ENCODE measurements at places on chromosomes 13 and 19.

DNA sequence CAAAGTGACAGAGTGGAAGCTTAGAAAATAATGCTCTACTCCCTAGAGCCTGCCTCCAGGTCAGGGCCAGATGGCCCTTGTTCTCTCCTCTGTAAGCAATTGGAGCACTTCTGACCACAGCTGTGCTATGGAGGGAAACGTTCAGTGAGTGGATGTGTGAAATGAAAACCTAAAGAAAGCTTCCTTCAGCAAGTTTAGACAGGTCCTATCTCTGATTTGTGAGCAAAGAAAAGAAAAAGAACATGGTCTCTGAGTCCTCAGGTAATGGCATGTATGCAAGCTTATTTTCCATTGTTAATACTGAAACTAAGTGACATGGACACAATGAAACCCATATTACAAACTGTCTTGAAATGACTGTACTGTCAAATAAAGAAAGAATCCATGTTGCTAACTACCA, 1486.8 kb downstream of the EFNB2 start:
- no peak for DNase-seq

DNA sequence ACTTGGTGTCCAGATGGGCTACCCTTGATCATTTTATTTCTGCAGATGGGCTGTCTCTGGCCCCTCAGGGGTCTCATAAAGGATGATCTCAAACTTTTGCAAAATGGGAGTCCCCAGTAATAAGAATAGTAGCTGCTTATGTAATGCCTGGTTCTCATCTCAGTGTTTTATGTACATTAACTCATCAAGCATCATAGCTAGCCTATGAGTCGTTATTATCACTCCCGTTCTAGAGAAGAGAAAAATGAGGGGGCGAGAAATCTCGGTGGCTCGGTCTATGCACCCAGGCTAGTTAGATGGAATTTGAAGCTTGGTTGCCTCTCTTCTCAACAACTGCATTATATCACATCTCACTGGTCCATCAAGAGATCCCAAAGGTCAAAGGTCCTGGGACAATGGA, 3.4 kb downstream of the CACNG6 start:
- DNase-seq = no peak

DNA sequence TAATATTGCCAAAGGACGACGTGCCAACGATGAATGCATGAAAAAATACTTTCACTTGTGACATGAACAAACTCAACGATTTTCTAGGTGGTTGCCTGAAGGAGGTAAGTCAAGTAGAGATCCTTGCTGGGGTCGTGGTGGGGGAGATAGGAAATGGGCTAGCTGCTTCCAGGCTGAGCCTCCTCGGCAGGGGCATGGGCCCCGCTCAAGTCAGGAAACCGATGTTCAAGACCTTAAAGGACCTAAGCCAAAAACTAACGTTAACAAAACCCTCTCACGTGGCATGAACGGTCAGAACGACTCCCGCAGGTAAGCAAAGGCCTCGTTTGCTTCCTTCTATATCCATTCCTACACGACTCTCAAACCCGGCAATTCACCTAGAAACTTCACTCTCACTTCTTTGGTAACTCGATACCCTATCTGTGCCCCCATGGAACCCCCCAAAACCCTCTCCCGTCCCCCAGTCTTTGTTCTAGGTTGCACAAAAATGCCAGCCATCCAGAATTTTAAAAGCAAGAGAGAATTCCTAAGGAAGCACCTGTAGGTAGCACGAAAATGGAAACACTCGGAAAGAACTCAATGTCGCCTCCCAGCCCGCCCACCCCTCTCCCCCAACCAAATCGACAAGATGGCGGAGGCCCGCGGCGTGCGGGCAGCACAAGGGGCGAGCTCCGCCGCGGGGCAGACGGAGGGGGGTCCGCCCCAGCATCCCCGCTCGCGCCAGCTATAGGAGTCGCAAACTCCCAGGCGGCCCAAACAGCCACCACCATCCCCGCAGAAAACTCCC, 13.6 kb downstream of the ACP4 start:
- DNase-seq = no peak

- DNase-seq = peak; percentile 77
Measured at GRCh38 chr19:55178781-55179599, 1.1 kb downstream of the SYT5 start.

GRCh38 chr13:110835721-110836604, 78.9 kb downstream of the ANKRD10 start:
- DNase-seq = no peak

DNA sequence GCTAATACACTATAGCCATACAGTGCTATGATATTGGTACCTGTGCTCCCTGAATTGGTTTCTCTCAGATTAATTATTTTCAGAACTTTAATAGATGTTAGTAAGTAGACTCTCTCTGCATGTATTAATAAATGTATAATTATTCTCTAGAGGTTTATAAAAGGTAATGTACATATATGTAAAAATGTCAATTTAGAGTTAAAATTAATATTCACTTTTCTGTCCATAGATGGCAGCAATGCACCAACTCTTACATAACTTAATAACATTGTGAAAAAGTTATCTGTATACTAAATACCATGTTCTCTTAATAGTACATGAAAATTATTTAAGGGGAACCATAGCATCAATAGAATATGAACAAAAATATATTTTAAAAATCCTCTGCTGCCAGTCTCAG, 515.0 kb upstream of the KLHL1 start:
- DNase-seq = no peak

- DNase-seq = no peak
Measured at GRCh38 chr13:32047088-32047487, 15.5 kb downstream of the FRY start.

DNA sequence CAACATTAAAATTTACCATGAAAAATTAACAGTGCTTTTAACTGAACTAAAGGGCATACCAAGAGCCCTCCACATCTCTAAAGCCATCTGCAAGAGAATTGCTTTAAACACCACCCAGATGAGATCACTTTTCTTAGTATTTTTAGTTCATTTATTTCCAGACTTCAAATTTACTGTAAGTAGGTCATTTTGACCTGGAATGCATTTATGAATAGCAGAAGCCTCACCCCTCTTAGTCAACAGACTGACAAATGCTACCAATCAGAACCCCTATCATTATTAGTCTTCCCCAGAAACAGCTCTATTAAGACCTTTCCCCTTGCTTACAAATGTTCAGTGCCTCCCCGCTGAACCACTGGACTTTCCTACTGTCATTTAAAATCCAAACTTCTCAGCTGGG, 27.3 kb downstream of the RUBCNL start:
- no peak for DNase-seq

GRCh38 chr19:38929929-38930775, at the start of gene SARS2:
TSS of gene SARS2 (minus strand) at chr19:38930763. CDS start at chr19:38930736, 27 bp downstream.
- peak; percentile 93 for DNase-seq

DNA sequence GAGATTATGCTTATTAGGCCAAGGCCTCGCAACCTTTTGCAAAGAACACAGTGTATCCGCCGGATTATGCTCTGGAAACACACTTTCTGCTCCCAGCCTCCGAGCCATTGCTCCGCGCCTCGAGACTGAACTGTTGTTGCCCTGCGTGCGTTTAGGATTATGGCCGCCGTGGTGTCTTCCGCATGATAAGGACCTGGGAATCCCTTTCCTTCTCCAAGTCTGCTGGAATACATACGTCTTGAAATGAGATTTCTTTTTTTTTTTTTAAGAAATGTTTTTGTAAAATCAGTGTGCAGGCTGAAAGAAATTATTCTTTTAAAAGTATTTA, 89.8 kb upstream of the SOX1 start:
- no peak for DNase-seq

DNA sequence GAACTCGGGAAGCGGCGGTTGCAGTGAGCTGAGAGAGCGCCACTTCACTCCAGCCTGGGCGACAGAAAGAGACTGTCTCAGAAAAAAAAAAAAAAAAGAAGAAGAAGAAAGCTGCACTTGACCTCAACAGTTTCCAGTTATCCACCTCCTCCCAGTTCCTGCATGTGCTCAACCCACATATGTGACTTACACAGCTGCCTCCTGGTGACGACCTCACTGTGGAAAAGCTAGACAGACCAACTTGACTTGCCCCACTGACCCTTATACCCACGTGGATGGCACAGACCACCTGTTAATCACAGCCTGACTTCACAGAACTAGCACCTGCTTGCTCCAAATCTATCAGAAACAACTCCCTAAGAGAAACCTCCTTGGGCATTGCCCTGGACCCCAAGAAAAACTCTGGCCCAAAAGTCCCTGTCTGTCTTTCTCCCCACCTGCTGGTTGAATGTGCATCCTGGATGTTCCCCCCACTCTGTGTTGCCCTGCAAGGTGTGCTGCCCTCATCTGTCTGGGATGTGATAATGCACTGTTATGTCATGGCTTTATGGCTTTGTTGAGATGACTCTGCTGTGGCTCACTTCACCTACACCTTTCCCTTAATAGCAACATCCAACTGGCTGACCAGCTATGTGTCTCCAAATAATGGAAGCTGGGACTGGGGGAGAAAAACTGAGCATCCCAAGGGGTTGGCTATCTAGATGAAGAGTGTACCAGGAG, 2.8 kb downstream of the ZNF20 start:
- no peak for DNase-seq

GRCh38 chr19:13611596-13611995, 105.3 kb upstream of the CACNA1A start:
- no peak for DNase-seq

DNA sequence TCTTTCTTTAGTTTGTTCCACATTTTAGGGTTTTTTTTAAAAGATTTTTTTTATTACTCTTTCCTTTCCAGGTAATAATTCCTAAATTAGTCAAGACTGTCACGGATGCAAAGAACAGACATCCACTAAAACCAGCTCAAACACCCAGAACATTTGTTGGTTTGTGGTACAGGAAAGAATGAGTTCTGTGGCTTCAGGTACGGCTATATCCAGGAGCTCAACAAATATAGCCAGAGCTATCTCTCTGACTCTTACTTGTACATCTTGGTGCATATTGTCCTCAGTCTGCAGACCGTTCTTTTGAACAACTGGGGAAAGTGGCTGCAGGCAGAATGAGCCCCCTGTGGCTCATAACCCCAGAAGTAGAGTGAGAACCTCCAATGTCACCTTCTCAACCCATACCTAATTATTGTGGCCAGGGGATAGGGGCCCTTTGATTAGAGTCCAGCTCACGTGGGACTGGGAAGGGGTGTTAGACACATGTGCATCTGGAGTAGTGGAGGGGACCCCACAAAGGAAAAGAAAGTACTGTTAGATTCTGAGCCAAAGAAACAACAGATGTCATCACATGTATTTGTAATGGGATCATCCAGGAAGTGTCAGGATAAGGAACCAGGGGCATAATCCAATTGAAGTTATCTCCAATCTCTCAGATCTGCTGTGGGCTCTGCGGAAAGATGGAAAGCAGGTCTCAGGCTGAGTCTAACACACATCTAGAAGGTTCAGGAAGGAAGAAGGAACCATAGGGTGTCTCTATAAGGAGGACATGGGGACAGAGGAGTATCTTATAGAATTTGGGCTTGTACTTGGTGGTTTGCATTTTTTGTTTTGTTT, 1.9 kb upstream of the ZNF358 start:
- DNase-seq = no peak

DNA sequence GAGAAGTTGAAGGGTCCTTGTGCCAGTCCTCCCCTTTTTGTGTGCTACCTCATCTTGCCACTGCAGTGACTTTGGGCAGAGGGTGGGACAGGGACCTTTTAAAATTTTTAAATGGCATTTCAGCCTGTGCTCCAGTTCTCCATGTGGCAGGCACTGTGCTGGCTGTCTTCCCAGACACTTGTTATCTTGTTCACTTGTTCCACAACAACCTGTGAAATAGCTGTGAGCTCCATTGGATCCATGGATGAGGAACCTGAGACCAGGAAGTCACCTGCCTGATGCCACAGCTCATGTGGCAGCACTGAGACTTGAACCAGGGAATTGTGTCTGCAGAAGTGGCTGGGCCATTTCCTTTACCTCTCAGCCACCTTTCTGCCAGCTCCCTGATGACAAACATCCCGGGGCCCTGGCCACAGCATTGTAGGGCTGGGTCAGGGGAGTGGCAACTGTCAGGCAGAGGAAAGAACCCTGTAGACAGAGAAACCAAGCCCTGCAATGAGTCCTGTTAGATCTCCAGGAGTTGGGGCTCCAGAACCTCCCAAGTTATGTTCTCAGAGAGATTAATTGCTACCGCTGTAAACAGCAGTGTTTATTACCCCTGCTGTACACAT, 6.4 kb downstream of the EGLN2 start:
- DNase-seq = no peak

GRCh38 chr13:21638319-21639282, 32.3 kb upstream of the FGF9 start:
- DNase-seq = peak; percentile 35

- peak; percentile 79 for DNase-seq
Measured at GRCh38 chr19:18657590-18658365, 20.9 kb downstream of the KLHL26 start.

DNA sequence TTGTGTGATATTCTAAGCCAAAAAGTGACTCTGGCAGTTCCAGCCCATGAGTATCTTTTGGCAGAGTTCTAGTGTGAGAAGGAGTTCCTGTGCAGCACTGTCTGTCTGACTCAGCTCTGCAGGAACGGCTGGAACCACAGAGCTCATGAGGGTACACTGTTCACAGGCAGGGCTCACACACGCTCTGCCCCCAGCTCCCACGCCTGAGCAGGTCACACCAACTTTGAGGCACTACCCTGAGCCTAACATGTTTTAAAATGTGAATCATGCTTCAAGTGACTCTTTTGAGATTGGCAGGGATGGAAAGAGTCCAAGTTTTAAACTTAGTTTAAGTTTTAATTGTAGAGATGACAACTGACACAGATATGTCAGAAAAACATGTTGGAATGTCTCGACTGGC, 1203.3 kb downstream of the UQCRFS1 start:
- DNase-seq = peak; percentile 10

GRCh38 chr19:2327773-2328400, 499 bp downstream of the LSM7 start:
- DNase-seq = peak; percentile 69

DNA sequence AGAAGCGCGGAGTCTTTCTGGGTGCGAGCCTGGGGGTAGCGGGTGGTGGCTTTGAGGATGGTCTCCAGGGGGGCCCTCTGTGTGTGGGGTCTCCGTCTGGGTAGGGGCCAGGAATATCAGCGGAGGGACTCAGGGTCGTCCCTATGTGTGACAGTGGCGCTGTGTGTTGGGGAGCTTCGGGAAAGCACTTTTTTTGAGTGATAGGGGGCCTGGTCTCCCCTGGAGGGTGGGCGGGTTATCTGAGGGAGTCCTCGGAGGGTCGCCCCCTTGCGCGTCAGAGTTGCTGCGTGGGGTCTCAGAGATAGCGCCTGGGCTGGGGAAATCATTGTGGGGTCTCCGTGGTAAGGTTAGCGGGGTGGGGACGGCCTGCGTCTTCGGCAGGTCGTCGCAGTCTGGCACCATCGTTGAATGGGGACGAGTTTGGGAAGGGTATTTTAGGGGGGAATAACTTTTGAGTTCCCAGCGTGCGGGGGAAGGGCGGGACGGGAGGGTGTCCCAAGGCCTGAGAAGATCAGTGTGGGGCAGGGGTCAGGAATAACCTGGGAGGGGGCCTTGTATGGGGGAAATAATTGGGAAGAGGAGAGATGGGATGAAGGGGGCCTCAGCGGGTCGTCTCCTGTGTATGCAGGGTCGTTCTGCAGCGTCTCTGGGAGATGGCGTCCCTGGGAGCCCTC, 857 bp downstream of the IER2 start:
- DNase-seq = no peak

- DNase-seq = peak; percentile 49
Measured at GRCh38 chr19:35462476-35462953, 14.5 kb downstream of the FFAR2 start.

Measured in A172 (cell line).